Heart right ventricle (tissue), 16 donors: ENCODE measurements at places on chromosomes 2 and 18. TPM values are rescaled to one million over a fixed set of nuclear protein-coding genes. Genes with fewer than 3 reads are reported as not detected.
A peak's percentile ranks its signal among the peaks of the same experiment; 100 is the strongest.

- peaks cover 29% of the 10 kb centered on the region for H3K36me3 ChIP-seq
- no peaks in the 10 kb centered on the region for H3K27me3 ChIP-seq
- peak; percentile 36 for DNase-seq
- H3K27ac ChIP-seq, result no peak overlapping the region
- no peaks in the 10 kb centered on the region for H3K4me1 ChIP-seq
These were observed 48.0 kb downstream of the BCL2L11 start for GRCh38 chr2:111168528-111169239.

Gene AOX1
- total RNA-seq, result 22.3 TPM

Gene EPHA4
- total RNA-seq, result 19.8 TPM

DNA sequence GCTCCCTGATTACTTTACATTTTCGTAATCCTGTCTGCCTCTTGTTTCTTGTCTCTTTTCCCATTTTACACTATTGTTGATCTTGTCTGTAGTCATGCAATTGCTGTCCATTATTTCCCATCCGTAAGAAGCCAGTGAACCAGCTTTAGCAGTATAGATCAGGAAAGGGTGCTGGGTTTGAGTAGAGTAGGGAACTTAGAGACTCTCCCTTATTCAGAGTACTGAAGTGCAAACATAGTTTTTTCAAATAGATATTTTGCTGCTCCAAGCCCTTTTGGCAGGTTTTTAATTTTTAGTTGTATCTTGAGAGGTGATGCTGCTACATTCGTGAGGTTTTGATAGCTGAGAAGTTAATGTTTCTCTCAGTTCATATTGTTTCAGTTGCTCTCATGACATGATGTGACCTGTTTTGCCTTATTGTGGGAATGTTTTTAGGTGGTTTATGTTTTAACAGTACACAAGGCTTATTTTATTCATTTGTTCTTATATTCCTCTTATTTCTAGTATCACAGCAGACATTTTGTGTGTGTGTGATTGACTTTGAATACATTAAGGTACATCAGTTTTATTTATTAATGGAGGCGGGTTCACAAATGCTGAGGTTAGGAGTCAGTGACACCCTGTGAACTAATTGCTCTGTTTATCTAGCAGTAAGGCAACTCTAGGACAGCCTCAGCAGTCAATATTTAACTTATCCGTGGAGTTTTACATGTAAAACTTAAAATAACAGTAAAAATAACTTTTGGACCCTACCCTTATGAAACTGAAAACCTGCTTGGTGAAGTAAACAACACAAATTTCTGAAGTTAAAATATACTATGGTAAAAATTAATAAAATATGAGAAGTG is 118.4 kb downstream of the ZNF407 start:
- no peaks in the 10 kb centered on the region for H3K4me1 ChIP-seq
- no peak overlapping the region for H3K4me3 ChIP-seq
- no peak for DNase-seq
- no peak overlapping the region for H3K27ac ChIP-seq

DNA sequence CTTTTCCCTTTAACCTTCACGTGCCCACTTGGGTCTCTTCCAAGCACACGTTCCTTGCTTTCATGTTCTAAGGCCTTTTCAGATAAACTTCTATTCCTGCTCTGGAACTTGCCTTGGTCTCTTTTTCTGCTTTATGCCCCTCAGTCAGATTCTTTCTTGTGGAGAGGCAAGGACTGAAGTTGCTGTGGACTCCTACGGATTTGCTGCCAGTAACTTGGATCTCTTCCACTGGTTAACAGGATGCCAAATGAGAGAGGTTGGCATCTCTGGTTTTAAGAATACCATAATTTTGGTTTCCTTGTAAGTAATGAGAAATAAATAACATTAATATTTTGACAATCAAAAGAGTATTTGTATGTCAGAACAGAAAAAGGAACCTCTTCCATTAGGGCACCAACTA is 33.0 kb downstream of the COMMD1 start:
- H3K4me3 ChIP-seq, result no peak overlapping the region
- DNase-seq, result no peak
- no peaks in the 10 kb centered on the region for H3K27me3 ChIP-seq

DNA sequence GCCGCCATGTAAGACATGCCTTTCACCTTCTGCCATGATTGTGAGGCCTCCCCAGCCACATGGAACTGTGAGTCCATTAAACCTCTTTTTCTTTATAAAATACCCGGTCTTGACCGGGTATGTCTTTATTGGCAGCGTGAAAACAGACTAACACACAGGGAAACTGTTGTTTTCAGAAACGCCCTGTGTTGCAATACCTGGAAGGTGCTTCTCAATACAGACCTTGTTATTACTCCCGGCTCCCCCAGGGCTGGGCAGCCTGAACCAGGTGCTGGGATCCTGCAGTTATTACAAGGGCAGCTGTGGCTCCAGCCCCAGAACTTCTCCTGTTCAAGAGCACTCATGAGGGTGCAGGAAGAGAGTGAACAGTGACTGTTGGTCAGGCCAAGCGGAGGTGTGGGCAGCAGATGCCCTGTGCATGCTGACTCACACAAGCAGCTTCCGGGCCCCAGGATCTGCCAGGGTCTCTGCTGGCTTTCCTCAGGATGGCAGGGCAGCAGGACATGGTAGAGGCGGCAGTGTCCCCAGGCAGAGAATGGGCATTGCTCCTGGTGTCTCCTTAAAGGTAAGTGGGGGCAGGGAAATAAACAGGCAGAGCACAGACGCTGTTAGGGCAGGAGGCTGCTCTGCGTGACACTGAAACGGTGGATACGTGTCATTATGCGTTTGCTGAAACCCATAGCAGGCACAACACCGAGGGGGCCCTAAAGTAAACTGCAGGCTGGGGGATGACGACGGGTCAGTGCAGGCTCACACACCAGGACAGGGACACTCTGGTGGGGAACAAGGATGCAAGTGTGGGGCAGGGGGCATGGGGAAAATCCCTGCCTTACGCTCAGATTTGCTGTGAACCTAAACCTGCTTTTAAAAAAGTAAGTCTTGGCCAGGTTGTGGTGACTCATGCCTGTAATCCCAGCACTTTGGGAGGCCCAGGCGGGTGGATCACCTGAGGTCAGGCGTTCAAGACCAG is 89.1 kb downstream of the NDUFA10 start:
- no peak overlapping the region for H3K27ac ChIP-seq
- no peak overlapping the region for H3K4me3 ChIP-seq
- H3K4me1 ChIP-seq, result no peaks in the 10 kb centered on the region
- no peaks in the 10 kb centered on the region for H3K27me3 ChIP-seq
- DNase-seq, result no peak

DNA sequence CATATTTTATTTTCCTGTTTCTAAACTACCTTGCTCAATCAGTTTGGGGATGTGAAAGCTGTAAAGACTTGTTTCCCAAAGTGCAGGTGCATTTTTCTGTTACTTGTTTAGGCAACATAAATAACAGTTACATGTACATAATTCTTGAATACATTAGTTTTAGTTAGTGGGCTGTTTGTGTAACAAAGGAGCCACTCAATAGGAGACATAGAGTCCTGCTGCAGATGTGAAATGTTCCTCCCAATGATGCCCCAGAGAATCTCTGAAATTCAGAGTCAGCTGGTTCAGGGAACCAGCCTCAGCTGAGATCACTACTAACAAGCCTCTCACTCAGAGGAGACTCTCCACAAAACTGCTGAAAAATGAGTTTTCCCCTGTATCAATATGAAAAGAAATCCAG is 91.5 kb upstream of the TWSG1 start:
- DNase-seq, result no peak
- H3K4me1 ChIP-seq, result no peaks in the 10 kb centered on the region
- H3K4me3 ChIP-seq, result no peak overlapping the region
- H3K27me3 ChIP-seq, result no peaks in the 10 kb centered on the region
- no peak overlapping the region for H3K27ac ChIP-seq

DNA sequence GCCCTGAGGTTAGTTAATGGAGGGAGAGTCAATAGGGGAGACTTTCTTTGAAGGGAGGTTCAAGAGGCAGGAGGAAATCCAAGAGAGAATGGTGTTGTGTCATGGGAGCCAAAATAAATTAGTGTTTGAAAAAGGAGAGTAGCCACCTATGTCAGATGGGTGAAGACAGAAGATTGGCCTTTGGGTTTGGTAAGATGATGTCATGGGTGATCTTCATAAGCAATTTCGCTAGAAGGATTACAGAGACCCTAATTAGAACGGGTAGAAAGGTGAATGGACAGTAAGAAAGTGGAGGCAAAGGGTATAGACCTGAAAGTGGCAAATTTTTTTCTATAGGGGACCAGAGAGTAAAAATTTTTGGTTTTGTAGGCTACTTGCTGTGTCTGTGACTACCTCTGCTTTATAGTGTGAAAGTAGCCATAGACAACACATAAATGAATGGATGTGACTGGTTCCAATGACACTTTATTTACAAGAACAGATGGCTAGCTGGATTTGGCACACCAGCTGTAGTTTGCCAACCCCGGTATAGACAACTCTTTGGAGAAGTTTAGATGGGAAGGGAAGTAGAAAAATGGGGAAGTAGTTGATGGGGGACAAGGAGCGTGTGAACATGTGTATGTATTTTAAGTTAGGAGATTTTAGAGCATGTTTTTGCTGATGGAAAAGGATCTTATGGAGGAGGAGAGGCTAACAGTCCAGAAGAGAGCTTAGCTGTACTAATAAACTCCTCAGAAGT is 9.3 kb downstream of the STAMBP start:
- no peak overlapping the region for H3K27ac ChIP-seq
- H3K36me3 ChIP-seq, result no peaks in the 10 kb centered on the region
- no peak overlapping the region for H3K4me3 ChIP-seq
- DNase-seq, result no peak
- H3K4me1 ChIP-seq, result no peaks in the 10 kb centered on the region
- no peaks in the 10 kb centered on the region for H3K27me3 ChIP-seq

Gene GRB14
- 25.8 TPM for total RNA-seq

DNA sequence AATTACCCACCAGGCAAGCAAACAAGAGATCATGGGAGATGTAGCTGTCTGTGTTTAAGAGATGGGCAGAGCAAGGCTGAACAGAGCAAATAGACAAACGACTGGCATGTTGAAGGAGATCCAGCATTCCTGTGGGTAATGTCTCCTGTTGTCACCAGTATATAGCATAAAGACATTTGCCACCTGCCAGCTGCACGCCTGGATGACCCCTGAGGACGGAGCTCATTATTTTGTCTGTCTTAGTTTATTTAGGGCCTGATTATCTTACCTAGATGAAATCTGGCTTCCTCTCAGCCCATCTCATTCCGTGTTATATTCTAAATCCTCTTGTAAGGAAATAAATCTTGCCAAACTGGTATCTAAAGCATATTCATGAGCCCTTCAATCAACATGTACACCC is 510.3 kb upstream of the LINC00305 start:
- H3K27me3 ChIP-seq, result no peaks in the 10 kb centered on the region
- H3K4me3 ChIP-seq, result no peak overlapping the region
- H3K36me3 ChIP-seq, result no peaks in the 10 kb centered on the region
- no peak for DNase-seq
- no peaks in the 10 kb centered on the region for H3K4me1 ChIP-seq

DNA sequence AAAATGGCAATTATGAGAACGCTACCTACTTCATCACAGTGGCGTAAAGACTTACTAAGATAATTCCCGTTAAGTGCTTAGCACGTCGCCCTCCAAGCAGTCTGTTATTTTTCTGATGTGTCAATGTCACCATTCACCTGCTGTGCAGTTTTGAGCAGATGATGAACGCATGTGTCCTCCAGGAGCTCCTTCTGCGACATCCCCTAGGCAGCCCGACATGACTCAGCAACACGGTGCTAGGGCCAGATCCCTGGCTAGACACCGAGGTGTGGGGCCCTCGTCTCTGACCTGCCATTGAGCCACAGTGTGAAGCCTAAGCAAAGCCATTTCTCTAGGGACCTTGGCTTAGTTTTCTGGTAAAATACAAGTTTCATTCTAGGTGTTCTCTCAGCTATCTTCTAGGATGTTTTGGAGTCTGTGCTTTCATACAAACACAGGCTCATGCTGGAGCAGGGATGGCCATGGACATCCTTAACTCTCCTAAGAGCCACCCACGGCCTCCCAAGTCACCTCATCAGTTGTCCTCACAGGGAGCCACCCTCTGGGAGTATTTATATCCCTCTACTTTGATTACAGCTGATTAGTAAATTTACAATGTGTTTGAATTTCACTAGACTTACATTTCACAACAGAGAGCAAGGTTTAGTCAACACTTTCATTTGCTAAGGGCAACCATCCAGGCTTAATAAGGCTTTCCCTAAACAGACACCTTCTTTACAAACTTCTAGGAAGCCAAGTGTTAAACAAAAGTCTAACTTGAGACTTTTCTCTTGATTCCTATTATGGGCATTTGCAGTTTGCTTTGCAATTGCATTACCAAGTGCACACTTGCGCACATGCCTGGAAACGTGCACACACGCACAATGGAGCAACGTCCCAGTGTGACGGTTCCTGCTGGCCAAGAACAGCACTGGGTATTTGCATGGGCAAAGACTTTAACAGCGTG is 376.8 kb upstream of the ID2 start:
- no peaks in the 10 kb centered on the region for H3K4me1 ChIP-seq
- no peak overlapping the region for H3K27ac ChIP-seq
- H3K4me3 ChIP-seq, result no peak overlapping the region
- DNase-seq, result no peak
- H3K27me3 ChIP-seq, result no peaks in the 10 kb centered on the region
- H3K36me3 ChIP-seq, result no peaks in the 10 kb centered on the region

Gene CD207
- not detected for total RNA-seq

GRCh38 chr2:75462721-75463120 is 98.0 kb downstream of the EVA1A start:
- no peak overlapping the region for H3K4me3 ChIP-seq
- no peaks in the 10 kb centered on the region for H3K36me3 ChIP-seq
- no peaks in the 10 kb centered on the region for H3K4me1 ChIP-seq
- DNase-seq, result no peak
- H3K27ac ChIP-seq, result no peak overlapping the region

DNA sequence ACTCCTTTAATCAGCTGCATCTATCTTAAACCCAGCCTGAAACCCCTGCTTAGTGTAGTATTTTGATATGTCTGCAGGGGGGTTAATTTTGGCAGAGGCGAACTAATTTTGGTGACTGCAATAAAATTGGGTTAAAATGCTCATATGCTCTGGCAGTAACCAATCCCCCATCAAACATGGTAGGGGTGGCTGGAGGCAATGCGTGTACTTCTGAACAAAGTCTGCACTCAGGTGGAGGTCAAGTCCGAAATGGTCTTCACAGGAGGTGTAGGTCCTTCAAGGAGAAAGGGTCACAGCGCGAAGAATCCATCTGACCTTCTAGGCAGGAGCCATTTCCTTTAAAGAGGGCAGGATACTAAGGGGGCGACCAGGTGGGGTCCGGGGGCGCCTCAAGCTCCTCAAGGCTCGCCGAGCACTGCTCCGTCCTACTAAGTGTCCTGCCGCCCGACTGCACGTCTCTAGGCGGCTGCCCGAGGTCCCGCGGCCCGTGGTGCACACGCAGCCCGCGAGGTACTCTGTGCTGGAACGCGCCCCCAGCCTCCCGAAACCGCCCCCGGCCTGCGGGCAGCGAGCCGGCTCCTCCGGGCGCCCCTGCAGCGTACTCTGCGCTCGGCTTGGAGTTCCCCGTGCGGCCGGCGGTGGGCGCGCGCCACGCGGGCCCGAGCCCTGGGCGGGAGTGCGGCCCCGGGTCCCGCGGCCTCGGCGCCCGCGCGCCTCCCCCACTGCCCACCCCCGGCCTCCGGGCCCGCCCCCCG is 1.7 kb upstream of the LDLRAD4 start:
- no peaks in the 10 kb centered on the region for H3K27me3 ChIP-seq
- DNase-seq, result peak; percentile 67
- peaks cover 35% of the 10 kb centered on the region for H3K4me1 ChIP-seq
- H3K36me3 ChIP-seq, result no peaks in the 10 kb centered on the region
- H3K4me3 ChIP-seq, result peak overlapping the region; percentile 68
- H3K27ac ChIP-seq, result peak overlapping the region; percentile 96

Gene UGT1A5
- total RNA-seq, result not detected

GRCh38 chr2:218716070-218716469 is 5.4 kb downstream of the TTLL4 start:
- H3K4me1 ChIP-seq, result no peaks in the 10 kb centered on the region
- DNase-seq, result no peak
- H3K27me3 ChIP-seq, result no peaks in the 10 kb centered on the region

Gene TMEM163
- 0.32 TPM for total RNA-seq
